ENCODE measurements at places on chromosomes 1 and 21.

- DNase-seq, result no peak
Measured at GRCh38 chr21:42654179-42654912, 925 bp downstream of the PDE9A start.

DNA sequence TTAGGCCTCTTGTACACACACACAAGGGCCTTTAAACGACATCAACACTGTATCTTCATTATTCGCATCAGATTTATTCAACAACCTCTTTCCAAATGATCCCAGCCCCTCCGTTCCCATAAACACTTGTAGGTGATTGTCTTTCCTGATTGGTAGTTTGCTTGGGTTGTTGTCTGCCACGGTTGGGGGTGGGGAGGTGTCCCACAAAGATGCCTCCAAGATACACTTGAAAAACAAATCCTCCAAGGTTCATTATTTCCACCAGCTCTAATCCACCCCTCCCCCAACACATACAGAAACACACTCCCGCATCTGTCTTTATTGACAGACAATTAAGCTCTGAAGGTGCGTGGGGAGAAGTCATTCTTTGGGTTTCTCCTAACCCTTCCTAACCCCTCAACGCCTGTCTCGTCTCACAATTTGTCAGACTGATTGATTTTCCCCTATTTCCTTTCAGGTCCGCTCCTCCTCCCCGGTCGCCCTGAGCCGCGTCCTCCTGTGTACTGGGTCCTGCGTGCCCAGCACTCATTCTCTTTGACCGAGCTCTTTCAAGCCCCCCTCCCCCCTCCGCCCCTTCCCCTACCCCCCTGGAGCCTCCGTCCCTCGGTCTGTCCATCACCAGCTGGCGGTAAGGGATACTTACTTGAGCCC, 1.4 kb downstream of the WDR26 start:
- no peak for DNase-seq

DNA sequence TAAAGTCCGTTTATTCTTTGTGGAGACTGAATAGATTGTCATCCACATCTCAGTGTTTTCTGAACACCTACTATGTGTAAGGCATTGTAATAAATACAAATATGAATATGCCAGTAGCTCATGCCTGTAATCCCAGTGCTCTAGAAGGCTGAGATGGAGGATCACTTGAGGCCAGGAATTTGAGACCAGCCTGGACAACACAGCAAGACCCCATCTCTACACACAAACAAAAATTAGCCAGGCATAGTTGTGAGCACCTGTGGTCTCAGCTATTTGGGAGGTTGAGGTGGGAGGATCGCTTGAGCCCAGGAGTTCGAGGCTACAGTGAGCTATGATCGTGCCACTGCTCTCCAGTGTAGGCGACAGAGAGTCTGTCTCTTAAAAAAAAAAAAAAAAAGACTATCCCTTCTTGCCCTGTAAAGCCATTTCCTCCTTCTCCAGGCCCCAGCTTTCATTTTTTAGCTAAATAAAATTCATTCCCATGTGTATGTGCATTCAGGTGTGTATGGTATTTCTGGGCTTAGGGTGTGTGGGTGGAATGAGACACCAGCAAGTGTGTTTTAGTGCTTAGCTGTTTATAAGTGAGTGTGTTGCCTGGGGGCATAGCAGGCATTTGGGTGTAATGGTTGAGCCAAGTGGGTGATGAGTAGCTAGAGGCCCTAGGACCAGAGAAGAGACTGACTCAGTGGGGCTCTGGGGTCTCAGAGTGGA, 7.8 kb downstream of the CELSR2 start:
- DNase-seq, result peak; percentile 41

- DNase-seq, result no peak
Measured at GRCh38 chr1:13224480-13225060, 1.4 kb downstream of the PRAMEF18 start.

GRCh38 chr1:56330391-56331026, 248.9 kb downstream of the PLPP3 start:
- DNase-seq, result peak; percentile 35

DNA sequence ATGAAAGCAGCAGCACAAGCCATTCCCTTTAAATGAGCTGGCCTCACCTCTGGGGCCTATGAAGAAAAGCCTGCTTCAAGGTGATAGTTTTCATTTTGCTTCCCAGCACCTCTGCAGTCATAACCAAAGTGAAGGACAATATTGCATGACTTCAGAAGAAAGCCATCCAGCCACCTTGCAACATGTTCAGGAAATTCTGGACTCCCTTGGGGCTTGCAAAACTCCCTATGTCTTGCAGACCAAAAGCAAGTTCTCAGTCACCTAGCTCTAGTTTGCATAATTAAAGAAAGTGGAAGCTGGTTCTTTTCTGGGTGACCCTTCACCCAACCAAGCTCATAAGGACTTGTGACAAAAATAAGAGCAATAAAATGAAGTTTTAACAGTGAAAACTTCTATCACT, 87.6 kb downstream of the GFI1 start:
- DNase-seq, result peak; percentile 18

DNA sequence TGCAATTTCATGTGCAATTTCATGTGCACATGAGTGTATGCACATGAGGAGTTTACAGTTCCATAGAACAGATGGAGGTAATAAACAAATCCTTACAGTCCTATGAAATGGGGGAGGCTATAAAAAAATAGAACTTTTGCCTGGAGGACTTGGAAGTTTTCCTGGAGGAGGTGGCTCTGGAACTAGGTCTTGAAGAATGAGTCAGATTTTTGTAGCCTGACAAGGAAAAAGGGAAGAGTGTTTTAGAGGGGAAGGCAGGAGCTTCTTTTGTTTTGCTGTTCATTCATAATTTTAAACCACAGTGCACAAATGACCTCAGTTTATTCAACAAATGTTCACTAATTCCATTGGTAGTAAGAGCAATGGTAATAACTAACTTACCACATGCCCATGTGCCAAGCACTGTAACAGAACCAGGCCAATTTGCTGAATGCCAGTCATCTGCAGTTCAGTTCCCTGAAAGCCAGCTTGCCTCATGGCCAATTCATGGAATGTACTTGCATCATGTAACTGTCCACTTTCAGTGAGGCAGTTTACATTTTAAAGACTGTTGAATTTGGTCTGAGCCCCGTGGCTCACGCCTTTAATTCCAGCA, 2.7 kb downstream of the DIO1 start:
- peak; percentile 74 for DNase-seq

DNA sequence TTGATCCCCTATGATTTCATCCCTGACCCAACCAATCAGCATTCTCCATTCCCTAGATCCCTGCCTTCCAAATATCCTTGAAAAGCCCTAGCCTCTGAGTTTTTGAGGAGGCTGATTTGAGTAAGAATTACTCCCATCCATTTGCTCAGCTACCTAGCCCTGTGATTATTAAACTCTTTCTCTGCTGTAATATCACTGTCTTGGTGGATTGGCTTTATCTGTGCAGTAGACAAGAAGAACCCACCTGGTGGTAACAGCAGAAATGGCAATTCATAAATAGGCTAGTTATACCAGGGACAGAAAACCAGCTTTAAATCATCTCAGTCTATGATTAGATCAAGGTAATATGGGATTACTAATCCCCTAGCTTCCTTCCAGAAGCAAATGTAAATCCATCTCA, 13.0 kb downstream of the IL20 start:
- DNase-seq, result no peak

DNA sequence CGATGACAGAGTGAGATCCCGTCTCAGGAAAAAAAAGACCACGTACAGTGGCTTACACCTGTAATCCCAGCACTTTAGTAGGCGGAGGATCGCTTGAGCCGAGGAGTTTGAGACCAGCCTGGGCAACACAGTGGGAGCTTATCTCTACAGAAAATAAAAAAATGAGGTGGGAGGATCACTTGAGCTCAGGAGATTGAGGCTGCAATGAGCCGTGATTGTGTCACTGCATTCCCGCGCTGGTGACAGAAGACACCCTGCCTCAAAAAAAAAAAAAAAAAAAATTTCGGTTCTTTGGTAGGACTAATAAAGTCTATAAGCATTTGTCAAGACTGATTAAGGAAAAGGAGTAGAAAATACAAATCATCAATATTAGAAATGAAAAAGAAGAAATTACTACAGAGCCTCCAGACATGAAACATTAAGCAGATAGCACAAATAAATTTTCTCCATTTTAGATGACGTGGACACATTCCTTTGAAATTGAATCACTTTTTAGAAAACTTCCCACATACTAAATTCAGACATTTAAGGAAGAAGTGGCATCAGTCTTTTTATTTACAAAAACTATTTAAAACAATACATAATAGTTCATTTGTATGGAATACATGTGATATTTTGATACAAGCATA, 30.4 kb downstream of the MORC3 start:
- peak; percentile 53 for DNase-seq

DNA sequence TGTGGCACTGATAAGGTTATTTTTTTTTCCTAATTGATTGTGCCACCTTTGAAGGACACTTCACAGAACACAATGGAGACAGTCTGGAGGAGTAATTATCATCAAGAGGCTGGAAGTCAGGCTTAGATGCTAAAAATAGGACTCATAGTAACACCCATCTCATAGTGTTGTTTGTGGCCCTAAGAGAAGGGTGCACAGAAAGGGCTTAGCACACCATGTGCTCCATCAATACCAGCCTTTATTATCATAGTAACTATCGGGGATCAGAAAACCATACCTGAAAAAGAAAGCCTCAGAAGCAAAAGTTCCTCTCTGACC, 11.9 kb downstream of the NIPAL3 start:
- no peak for DNase-seq

DNA sequence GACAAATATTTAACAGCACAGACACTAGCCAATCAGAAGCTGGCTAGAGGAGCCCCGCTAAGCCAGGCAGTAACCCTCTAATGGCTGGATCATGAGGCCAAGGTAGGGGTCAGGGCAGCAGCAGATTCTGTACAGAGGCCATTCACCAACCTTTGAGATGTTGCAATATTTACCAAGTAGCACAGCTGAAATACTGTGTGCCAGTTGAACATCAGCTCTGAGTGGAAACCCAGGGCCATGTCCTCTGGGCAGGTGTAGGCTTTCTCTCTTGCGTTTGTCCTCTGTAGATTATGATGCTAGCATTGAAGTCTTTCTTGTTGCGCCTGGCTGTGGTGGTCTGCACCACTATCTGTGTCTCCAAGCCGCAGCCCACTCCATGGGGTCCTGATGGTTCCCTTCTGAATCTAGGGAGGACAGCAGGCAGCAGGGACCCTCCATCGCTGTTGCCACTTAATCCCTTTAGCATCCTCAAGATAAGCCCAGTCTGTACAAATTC, 2.5 kb upstream of the COG2 start:
- DNase-seq, result no peak

DNA sequence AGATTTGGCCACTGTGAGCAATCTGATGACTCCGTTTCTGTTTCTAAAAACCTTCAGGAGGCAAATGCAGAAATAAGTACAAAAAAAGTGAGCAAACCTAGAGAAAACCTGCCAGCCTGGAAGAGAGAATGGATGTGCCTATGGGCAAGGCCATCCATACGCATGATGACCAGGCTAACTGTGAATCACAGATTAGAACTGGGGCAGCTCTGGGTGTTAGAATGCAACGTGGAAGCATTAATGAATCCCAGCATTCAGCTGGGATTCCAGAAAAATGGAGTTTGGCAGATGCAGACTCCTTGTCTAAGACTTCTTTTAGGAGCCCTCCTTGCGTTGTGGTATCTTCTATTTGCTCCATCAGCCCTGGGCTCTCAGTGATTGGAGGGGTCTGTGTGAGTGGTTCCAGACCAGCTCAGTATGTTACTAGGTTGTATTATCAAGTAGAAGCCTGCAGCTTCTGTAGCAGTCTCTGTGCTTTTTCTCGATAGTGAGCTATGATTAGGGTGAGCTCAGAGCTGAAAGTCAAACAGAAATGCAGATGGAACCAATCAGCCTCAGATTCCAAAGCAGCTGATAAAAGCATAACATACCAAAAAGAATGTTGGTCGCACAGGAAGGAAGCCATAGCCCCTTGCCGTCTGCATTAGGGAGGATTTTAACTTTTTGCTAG, 154.0 kb downstream of the PSMG1 start:
- no peak for DNase-seq

GRCh38 chr1:18145851-18146618, 38.4 kb downstream of the IGSF21 start:
- DNase-seq, result no peak

DNA sequence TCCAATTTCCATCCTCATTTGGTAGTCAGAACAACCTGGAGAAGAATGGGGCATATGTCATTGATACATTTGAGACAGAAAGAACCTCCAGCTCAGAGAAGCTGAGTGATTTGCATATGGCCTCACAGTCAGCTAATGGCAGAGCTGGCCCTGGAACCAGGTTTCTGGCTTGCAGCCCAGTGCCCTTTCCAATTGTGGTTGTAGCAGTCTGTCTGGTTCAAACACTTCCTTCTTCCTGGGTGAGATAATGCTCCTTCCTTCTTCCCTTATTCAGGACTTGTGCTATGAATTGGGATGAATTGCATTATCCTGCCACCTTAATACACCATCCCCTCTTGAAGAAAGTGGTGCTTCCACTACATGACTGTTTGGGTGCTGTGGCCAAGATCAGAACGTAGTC, 24.2 kb downstream of the SLC5A9 start:
- DNase-seq, result no peak

DNA sequence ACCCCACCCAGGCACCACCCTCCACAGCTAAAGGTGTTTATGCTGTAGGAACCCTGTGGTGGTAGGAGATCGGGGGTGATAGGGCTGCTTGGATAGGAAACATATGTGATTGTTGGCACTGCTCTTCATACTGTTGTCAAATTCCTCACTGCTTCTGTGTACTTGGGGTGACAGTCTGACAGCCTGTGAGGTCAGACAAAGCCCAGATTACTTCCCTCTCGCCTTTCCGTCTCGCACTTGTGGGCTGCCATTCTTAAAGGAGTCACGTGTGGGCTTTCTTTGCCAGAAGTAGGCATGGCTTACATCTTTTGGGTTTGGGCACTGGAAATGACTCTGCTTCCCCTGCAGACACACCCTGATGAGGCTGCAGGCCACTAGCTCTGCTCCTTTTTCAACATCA, 363.8 kb downstream of the DISC1 start:
- DNase-seq, result no peak

DNA sequence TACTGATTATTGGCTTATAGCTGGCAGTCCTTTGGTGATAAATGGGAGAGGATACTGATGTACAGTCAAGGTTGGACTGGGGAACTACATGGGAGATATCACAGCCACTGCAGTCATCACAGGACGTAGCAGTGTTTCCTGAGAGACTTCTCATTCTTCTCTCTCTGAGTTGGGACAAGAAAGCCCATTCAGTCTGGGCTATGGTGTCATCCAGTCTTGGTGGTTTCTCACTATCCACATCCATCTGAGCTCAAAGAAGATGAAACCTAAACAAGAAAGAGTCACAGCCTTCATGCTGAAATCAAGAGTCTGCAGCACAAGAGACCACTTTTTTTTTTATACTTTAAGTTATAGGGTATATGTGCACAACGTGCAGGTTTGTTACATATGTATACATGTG, 12.8 kb upstream of the CD53 start:
- no peak for DNase-seq

GRCh38 chr1:243505986-243506689, 250.3 kb downstream of the SDCCAG8 start:
- no peak for DNase-seq
